HFF-Myc (cell line): ENCODE measurements at places on chromosomes 7 and 10.

- DNase-seq, result no peak
Observed at GRCh38 chr7:139681463-139681755, 96.4 kb downstream of the HIPK2 start.

GRCh38 chr7:21939858-21940372, 5.8 kb downstream of the CDCA7L start:
- no peak for DNase-seq

DNA sequence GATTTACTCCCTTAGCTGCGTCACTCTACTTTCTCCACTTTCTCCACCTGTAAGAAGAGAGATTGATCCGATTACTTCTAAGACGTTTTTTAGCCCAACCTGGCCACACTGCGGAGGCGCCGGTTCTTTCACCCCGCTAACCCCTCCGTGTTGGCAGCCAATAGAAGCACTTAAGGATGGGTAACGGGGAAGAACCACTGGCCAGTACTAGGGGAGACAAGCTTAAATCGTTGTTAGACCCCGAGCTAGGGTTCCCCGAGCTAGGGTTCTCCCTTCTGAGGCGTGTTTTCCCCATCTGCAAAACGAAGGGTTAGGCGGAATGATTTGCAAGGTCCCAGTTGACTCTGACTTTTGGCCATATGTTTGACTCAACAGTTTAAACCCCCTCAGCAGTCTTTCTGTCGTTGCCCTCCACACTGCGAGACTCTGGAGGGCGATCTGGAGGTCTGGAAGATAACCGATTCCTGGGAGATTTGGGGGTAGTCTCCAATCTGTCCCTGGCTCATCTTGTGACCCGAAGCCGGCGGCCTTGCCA, 644 bp downstream of the UMAD1 start:
- no peak for DNase-seq

GRCh38 chr10:97850446-97850845, 803 bp downstream of the GOLGA7B start:
- DNase-seq, result no peak

- DNase-seq, result no peak
Observed at GRCh38 chr10:102283488-102283887, 38.2 kb downstream of the GBF1 start.

DNA sequence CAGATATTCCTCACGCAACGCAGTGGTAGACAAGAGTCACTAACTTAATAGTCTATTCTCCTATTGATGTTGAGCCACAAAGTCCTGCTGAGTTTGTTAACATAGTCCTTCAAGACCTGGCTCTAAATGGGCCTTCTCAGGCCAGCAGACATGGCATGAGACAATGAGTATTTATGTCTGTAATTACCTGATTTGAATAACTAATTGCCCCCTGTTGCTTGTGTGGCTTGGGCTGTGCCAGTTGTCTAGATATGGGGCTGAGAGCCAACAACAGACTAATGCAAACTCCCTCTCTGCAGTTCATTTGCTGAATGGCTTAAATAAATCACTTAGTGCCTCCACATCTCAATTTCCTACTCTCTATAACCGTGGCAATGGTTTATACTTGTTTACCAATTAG, 65.5 kb upstream of the VWC2 start:
- no peak for DNase-seq

DNA sequence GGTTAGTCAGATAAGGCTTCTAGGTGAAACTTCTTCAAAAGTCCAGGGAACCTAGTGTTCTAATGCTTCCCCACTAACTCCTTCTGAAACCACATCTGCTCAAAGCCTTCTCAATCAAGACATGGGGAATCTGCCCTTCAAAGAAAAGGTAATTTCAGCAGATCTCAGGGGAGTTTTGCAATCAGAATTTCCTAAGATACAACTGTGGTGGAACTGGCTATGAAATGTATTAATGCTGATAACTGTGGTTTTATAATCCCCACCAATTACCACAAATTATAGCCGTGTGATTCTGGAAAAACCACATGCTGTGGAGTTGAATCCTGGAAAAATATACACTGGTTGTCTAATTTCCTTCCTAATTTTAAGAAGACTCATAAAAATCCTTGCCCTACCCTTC, 233.8 kb downstream of the SORCS1 start:
- no peak for DNase-seq

DNA sequence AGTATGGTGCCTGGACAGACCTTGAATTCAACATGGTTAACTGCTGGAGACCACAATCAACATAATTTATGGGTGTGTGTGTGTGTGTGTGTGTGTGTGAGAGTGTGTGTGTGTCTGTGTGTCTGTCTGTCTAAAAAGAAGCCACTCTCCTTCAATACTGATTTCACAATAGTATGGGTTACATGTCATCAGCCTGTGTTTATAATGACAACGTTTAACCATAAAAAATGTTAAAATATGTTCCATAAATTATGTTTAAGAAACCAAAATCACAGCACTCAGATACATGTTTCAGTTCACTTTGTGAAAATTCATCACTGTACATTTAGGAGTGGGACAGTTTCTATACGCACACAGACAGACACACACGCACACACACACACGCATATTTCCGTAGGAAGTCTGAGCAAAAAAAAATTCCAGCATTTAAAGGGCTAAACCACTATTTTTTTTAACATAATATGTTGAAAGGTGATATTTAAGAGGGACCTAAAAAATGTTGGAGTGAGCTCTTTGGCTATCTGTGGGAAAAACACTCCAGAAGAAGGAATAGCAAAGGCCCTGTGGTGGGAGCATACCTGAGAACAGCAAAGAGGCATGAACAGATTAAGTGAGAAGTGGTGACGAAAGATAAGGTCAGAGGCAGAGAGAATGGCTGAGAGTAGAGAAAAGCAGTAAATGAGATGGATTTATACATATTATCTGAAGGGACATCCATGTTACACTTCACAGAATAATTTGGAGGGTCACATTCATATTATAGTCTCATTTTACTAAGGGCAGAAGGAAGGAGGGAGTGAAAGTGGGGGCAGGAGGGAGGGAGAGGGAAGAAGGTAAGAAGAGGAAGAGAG, 10.9 kb downstream of the PDZD8 start:
- no peak for DNase-seq

GRCh38 chr10:30778769-30779168, 149.2 kb upstream of the LYZL2 start:
- no peak for DNase-seq

DNA sequence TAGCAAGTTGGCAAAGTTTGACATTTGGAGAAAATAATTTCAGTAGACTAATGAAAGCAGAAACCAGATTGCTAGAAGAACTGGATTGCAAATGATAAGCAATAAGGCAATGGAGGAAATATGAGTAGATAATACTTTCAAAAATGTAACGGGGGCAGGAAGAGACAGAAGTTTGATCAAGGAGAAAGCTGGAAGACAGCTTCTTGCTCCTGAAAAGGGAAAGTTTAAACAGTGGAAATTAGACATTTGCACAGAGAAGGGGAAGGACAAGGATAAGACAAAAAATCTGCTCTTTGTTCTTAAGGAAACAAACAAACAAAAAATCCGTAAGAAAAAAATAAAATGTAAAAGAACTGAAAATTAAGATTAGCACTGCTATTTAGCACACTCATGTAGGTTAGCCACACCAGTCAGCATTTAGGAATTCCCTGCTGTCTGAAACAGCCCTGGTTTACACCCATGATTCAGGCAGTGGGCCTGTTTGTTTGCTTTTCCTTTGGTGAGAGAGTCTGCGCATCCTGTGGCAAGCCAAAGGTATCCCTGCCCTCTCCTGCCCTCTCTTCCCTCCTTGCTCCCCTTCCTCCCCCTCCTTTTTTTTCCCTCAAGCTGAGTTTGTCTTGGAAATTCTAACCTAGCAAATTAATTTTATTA, 104.3 kb upstream of the CAV2 start:
- peak; percentile 43 for DNase-seq

GRCh38 chr7:27161214-27161720, 4.1 kb downstream of the HOXA9 start:
- DNase-seq, result no peak

- no peak for DNase-seq
Observed at GRCh38 chr10:24579448-24579847, 144.2 kb downstream of the ARHGAP21 start.

DNA sequence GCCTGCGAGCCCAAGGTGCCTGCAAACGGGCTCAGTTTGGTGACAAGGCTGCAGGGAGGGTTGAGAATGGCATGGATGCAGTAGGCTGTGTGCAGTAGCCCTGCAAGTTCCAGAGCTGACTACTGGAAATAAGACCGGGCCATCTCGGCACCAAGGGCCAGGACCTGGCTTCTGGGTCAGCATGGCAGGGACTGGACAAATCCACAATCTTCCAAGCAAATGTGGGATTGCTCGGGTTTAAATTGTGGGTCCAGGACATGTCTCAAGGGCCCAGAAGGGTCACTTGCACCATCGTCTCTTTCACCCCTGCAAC, 78.0 kb downstream of the GPR26 start:
- no peak for DNase-seq

GRCh38 chr7:130189343-130189742, 15.9 kb downstream of the TMEM209 start:
- DNase-seq, result no peak

- no peak for DNase-seq
Observed at GRCh38 chr7:19410106-19410505, 264.9 kb upstream of the FERD3L start.

- DNase-seq, result no peak
Observed at GRCh38 chr7:139743967-139744767, 33.6 kb downstream of the HIPK2 start.

GRCh38 chr10:110212119-110213006, 5.0 kb downstream of the MXI1 start:
- DNase-seq, result no peak

DNA sequence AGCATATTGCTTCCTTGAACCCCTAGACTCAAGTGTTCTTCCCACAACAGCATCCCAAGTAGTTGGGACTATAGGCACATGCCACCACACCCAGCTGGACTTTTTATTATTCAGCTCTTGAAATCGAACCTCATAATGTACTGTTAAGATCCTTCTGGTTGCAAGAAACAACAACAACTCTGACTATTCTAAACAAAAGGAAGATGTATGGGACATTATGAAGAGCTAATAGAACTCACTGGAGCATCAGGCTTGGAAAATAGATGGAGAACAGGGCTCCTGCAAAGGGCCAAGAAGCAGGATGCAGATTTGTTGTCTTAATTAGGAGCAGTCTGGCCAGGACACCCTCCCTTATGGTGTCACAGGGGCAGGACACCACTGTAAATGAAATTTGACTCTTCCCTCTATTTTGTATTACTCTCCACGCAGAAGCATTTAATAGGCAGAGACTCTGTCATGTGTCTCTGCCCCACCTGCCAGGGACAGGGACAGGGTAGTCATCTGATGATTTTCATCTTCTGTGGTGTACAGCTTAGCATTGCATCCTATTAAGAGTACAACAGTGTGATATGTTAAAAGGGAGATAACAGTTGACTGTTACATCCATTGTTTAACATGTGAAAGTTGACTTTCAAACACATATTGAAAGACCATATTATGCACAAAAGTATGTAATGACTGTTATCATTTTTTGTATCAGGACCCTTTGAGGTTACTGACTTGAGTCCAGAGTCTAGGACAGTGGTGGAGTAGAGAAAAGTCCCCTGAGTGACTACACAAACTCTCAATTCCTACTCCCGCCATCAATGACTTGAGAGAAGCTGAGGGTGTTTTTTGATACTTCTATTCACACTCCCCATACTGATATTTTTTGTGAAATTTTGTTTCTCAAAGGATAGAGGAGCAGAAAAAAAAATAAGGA, 157.3 kb downstream of the LRRC4 start:
- DNase-seq, result no peak

DNA sequence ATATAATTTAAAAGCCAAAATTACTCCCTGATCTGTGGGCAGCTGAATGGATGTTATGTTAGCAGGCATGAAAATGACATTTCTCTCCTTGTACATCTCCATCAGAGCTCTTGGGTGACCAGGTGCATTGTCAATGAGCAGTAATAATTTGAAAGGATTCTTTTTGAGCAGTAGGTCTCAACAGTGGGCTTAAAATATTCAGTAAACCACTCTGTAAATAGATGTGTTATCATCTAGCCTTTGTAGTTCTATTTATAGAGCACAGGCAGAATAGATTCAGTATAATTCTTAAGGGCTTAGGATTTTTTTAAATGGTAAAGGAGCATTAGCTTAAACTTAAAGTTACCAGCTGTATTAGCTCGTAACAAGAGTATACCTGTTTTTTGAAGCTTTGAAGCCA, 52.0 kb downstream of the MRPL32 start:
- no peak for DNase-seq

GRCh38 chr7:28328146-28328545, 84.2 kb upstream of the CREB5 start:
- DNase-seq, result no peak

- no peak for DNase-seq
Observed at GRCh38 chr7:6375348-6376101, 72.2 kb downstream of the DAGLB start.

GRCh38 chr7:44887293-44887692, 2.0 kb upstream of the PURB start:
- no peak for DNase-seq
